Stimulated activated CD8-positive, alpha-beta memory T cell treated with anti-CD3 and anti-CD28 coated beads, Interleukin-15, amount 100 ng/mL, for 1 hour (primary cell): ENCODE measurements at places on chromosomes 2 and 18.

DNA sequence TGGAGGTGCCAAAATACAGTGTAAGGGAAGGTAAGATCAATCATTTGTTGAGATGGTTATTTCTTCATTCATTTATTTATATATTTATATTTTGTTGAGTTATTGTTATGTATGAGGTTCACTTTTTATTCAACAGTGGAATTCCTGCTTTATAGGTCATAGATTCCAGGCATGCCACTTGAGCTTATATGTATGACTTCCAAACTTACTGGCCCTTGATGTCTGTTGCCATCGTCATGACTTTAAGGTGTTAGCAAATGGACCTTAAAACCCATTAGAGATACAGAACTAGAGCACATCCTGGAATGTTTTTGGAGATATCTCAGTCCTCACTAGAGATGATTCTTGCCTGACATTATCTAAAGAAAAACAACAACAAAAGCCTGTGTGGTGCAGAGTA is 25.9 kb downstream of the CCDC85A start:
- DNase-seq, result no peak

GRCh38 chr2:147495734-147496133 is 349.1 kb upstream of the ACVR2A start:
- no peak for DNase-seq

DNA sequence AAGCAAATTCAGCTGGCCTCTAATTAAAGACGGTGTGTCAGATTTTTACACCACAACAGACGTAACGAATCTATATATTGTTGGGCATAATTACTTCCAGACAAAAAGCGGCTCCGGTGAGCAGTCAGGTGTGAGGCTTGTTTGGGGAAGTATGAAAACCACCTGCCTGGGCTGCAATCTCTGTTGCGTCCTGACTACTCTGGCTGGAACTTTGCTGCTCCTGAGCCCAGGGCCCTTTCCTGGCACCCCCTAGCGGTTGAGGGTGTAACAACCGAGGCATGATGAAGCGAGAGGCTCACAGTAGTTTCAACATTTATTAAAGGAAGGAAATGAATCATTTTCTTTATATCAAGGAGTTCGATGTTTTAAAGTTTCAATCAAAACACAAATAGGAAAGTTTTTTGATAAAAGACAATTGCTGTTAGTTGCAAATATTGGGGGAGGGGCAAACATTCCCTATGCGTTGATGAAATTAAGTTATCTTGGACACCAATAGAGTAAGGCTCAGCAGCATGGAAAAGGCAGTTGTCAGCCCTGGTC is 10.6 kb upstream of the ITGB6 start:
- peak; percentile 36 for DNase-seq

- DNase-seq, result no peak
Measured at GRCh38 chr18:48338915-48339314, 70.3 kb downstream of the ZBTB7C start.

DNA sequence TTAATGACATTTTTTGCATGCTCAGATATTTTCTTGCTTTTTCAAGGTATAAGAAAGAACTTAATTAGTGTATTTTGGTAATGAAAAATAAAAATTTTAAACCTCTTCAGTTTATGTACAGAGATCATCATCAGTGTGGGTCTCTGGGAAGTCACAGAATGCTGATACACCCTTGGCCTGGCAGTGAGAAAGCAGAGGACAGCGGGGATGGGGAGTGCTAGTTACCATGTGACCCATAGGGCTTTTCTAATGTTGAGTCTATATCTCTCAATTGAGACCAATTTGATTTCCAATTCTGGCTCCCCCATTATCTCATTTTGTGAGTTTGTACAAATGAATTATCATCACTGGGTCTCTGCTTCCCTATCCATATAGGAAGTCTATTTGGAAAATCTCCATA is 305.7 kb downstream of the CYRIA start:
- no peak for DNase-seq

- DNase-seq, result no peak
Measured at GRCh38 chr2:7048762-7049294, 131.6 kb downstream of the RNF144A start.

DNA sequence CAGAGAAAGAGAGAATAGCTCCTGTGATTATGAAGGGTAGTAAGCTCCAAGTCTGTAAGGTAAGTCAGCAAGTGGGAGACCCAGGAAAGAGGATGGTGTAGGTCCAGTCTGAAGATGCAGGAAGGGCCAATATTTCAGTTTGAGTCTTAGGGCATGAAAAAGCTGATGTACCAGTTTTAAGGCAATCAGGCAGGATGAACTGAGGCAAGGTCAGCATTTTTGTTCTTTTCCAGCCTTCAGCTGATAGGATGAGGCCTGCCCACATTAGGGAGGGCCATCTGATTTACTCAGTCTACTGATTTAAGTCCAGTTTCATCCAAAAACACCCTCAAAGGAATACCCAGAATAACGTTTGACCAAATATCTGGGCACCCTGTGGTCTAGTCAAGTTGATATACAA is 347.3 kb downstream of the CMPK2 start:
- DNase-seq, result no peak

DNA sequence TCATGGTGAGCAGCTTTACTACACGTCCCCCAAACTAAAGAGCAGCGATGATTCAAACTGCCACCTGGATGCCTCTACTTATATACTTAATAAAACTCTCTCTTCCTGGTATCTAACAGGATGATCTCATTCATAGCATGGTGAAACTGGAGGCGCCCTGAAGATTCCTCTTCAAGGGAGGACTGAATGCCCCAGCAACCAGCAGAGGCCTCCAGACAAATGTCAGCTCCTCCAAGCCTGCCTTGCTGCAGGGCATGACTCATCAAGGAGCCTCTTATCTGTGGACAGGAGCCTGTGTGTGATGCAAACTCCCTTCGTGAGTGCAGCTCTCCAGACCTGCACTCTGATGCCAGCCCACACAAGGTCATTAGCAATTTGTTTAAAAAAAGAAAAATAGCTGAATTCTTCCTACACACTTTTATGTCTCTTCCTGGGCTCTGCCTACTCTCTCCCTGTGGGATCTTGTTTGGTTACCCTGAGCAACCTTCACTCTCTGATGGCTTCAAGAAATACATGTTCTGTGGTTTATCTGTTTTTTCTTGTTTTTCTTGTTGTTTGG is 30.2 kb downstream of the LONRF2 start:
- no peak for DNase-seq

DNA sequence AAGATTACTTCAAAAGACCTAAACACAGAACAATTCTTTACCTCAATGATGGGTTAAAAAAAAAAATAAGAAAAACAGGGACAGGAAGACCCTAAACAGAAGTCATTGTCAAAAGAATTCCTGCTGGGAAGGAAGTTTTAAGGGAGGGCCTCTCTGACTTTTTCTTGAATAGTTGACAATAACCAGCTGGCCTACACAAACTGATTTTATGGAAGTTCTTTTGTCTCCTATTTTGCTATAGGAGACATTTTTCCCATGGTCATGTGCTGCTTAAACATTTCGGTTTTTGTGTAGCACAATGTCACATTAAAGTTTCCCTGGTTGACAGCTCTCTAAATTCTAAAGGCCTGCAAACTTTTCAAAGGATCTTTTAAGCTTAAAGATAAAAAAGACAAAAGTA is 55.3 kb downstream of the RFTN2 start:
- DNase-seq, result no peak

- no peak for DNase-seq
Measured at GRCh38 chr2:190846746-190847145, 33.9 kb upstream of the GLS start.

DNA sequence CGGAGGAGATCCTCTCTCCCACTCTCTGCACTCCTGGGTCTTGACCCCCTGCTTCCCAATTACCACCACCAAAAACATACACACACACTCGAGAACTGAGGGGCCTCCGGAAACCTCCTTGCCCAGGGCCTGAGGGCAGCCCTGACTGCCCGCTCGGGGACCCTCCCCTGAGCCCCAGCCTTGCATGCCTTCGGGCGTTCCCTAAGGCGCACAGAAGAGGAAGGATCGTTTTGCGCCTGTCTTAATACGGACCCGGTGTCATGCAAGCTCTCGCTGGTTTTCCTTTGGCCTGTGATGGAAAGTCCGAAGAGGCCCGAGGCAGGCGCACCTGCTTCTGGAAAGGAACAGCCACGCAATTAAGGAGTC is 19.8 kb downstream of the POU3F3 start:
- DNase-seq, result no peak

- no peak for DNase-seq
Measured at GRCh38 chr2:150188177-150188576, 299.3 kb downstream of the RND3 start.

DNA sequence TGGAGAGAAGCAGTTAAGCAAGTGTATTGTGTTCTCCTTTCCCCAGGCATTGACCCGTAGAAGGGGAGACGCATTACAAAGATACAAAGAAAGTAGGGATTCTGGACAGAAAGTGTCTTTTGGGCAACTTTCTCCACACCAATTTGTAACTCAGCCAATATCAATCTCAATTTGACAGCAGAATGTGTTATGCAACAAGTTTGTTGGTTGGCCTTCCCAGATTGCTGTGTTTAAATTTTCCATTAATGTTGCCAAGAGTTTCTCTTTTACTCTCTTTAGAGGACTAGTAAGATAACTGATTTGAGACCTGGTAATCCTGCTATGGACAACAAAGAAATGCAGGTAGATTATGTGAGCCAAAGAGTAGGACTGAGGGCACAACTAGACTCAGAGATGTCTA is 279.6 kb downstream of the ZNF804A start:
- no peak for DNase-seq

DNA sequence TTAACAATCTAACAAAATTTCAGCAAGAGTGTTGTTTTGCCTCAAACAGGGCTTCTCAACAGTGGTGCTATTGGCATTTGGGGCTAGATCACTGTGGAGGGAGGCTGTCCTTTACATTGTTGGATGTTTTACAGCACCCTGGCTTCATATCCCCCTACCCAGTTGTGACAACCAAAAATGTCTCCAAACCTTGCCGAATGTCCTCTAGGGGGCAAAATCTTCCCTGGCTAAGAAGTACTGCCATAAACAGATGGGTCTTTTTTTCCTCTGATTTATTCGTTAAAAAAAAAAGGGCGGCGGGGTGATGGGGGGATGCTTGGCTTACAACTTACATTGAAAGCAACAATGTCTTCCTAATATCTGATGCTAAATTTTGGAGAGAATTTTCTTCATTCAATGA is 207.6 kb upstream of the CCDC150 start:
- DNase-seq, result no peak

- DNase-seq, result no peak
Measured at GRCh38 chr18:1663879-1664705, 759.4 kb downstream of the ADCYAP1 start.

DNA sequence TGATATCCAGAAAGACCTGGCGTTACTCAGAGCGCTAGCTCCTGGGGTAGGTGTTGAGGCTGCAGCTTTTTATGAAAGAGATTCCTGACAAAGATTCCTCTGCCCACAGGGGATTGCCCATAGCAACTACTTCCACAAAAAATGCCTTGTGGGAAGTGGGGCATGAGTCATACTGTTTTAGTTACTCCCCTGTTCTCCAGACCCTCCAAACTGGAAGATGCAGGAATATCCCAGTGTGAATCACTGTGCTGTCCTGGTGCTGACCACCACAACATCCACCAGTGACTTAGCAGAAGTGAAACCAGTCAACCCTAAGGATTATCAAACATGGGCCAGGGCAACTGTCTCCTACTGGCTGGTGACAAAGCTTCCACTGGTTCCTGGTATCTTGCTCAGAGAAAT is 61.8 kb downstream of the CDH2 start:
- DNase-seq, result no peak

GRCh38 chr2:226137201-226137811 is 662.3 kb downstream of the IRS1 start:
- no peak for DNase-seq

DNA sequence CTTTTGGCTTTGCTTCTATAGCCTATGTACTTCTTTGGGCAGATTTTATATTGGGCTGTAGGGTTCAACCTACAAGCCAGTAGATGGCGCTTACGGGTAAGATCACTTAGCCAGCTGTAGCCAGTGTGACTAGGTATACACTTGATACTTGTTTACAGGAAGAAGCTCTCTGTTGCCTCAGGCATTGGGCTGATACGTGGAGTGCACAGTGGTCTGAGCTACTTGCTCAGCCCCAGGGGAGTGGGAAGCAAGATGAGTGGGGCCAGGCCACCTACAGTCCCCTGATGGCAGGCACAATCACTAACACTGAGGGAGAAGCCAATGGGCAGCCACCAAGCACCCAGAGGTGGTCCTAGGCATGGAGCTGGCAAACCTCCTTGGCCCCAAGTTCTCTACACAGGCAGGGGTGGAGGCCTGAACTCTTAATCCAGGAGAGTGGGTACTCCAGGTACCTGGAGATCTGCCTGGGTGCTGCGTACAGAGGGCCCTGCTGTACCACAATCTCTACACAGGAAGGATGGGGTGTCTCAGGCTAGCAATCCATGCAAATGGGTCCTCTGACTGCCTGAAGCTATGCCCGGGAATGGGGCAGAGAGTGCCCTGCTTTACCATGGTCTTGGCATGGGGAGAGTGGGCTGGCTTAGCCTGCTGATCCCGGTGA is 122.2 kb downstream of the NCOA1 start:
- no peak for DNase-seq

- no peak for DNase-seq
Measured at GRCh38 chr2:49067971-49068370, 86.3 kb downstream of the FSHR start.

GRCh38 chr2:46909150-46909549 is 6.5 kb downstream of the MCFD2 start:
- DNase-seq, result no peak

DNA sequence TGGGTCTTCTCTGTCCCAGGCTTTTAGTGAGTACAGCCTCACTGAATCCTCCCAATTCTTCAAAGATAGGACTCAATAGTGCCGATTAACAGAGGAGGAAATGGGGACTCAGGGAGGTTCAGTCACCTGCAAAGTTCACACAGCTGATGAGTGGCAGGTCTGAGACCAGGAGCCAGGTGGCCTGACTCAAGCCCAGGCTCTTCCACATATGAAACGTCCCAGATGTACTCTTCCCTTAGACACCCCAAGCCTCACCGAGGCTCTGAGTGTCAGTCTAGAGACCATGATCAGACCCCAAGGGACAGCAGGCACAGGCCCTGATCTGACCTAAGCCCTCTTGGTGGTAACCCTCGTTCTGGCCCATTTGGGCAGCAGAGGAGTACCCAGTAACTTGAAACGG is 115.2 kb downstream of the INHBB start:
- no peak for DNase-seq

- DNase-seq, result no peak
Measured at GRCh38 chr2:234348081-234348480, 148.8 kb downstream of the ARL4C start.

DNA sequence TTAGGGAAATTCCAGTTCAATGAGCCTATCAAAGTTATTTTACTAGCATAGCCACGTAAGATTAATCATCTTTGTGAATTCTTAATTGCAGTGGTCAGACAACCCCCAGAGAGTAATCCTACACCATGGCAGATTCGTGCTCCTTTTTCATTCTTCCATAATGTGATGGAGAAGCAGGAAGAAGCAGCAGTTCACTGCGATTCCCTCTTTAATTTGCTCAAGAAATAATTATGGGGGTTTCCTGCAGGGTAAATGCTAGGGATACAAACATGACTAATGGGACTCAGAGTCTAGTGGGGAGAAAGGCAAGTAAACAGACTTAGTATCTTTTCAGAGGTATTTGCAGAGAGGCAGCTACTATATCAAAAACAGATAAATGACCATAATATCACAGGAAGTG is 175.8 kb upstream of the HNRNPA3 start:
- no peak for DNase-seq

- DNase-seq, result no peak
Measured at GRCh38 chr18:37464257-37464656, 101.3 kb downstream of the CELF4 start.

GRCh38 chr2:219327719-219328118 is 4.8 kb downstream of the RESP18 start:
- no peak for DNase-seq
